ENCODE measurements at places on chromosomes 5 and 9.

- DNase-seq: peak; percentile 19
These were observed 10.5 kb downstream of the LHX6 start for GRCh38 chr9:122218071-122218934.

DNA sequence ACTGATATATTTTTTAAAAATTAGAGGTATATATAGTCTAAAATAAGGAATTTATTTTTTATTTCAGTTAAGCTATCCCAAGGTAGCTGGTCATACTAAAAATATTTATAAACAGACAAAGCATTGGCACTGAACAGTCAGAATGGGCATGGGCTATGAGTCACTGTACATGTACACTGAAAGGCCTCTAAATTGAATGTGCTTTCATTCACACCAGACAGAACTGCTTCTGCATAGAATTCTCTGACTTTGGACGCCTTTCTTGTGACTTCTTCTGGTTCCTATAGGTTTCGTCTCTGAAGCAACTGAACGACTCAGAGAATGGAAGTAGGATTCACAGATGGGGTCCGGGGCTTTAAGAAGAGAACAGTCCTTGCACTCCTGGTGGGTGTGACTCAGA lies 394.8 kb upstream of the MEF2C start:
- DNase-seq: peak; percentile 86

- no peak for DNase-seq
These were observed 5.6 kb upstream of the IL7R start for GRCh38 chr5:35850967-35851680.

DNA sequence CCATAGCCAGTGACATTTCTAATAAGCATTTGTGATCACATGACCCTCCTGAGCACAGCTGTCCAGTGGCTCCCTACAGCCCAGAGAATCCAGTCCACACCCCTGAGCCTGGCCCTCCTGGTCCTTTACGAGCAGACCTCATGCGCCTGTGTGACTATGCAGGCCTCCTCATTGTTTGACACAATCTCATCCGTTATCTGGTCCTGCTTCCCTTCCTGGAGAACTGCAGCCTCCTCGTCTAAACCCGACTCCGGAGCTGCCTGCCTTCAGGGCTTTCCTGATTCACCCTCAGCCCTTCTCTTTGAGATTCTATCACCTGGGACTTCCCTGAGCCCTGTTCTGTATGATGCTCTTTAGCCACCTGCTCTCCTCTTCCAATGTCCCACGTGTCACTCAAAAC lies 79.7 kb downstream of the GPR21 start:
- DNase-seq: no peak

DNA sequence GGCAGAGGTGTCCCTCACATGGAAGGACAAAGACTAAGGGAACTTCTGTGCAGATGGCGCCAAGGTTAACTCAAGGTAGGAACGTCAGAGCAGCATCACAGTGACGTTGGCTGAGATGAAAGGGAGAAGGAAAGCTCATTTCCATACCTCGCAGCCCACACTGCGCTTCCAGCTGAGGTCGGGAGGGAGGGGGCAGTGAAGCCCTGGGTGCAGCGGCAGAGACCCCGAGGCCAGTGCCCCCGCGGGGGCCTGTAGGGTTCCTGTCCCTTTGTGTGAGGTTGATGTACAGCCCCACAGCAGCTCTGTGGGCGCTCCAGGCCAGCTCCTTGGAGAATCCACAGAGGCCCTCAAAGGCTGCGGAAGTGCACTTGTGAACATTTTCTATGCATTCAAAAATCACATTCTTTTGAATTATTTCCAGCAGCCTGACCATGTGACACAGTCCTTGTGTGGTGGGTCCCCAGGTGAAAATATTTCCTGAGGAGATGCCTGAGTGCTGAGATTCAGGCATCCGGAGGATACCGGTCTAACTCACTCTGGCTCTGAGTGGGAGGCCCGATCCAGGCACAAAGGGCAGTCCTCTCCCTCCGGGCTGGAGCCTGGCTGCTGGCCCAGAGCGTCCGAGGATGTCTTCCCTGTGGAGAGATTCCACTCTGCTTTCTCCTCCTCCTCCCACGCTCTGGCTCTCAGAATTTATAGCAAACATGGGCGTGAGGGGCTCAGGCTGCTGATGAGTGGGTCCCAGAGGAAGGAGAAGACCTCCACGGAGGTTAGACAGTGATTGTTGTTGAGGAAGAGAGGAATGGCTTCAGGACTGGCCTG lies 150.7 kb downstream of the ICE1 start:
- no peak for DNase-seq

DNA sequence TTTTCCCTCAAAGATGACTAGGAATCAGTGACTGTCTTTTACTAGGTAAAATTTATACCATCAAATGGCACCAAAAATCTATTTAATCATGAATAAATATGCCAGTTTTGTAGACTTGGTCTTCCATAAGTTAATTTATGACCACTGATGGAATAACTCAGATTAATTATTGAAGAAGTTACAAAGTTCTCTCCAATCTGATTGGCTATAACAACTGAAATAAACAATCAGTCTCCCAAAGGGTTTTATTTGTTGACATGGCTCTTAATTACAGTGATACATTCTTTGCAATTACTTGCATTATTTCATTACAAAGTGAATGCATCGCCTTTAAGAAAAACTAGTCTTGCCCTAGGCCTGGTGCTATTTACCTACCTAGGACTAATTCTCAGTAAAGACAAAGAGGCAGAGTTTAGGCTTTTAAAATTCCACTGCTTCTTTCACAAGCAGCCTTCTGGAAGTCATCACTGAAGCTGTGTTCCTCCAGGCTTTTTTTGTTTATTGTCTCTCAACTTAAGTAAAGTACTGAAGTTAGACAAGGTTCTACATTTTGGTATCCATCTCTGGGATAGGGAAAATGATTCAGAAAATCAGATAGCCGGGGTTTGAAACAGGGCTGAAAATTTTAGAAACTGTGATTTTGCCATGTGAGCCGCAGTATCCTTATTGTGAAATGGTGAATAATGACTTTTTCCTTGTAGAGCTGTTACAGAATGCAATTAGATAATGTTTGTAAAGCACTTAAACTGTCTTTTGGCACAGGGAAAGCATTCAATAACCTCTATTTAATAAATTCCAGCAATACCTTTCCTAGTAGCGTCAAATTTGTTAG lies 2.5 kb downstream of the STOM start:
- DNase-seq: peak; percentile 27

- DNase-seq: no peak
These were observed 38.8 kb upstream of the TENT4A start for GRCh38 chr5:6674421-6674820.

- no peak for DNase-seq
These were observed 18.5 kb upstream of the CDC42SE2 start for GRCh38 chr5:131245312-131245711.

DNA sequence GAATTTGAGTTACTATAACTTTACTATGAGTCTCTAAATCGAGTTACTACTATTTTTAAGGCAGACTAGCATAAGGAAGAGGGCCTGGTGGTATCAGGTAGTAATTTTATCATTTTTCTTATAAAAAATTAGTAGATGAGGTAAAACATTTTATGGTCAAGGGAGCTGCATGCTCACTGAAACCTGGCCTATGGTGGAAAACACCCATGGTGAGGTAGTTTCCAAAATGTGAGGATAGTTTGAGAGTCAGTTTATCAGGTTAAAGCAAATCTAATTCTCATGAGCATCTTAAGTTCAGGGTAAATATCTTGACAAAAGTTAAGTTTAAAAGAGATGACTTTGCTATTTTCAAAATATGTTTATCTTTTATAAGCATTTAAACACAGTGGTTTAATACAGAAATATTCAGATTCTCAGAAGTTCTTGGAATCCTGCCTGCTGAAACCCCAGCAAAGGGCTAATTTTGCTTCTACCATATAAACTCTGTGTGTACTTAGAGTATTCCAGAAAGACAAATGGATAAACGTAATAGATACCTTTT lies 10.0 kb downstream of the DDX4 start:
- DNase-seq: no peak

GRCh38 chr9:120153258-120153657 lies 426.7 kb downstream of the CDK5RAP2 start:
- no peak for DNase-seq

DNA sequence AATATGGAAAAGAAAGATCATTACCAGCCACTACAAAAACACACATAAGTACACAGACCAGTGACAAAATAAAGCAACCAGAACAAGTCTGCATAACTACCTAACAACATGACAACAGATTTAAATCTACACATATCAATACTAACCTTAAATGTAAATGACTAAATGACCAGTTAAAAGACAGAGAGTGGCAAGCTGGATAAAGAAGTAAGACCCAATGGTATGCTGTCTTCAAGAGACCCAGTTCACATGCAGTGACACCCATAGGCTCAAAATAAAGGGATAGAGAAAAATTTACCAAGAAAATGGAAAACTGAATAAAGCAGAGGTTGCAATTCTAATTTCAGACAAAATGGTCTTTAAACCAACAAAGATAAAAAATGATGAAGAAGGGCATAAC lies 938.1 kb downstream of the EFNA5 start:
- DNase-seq: no peak

GRCh38 chr5:4124221-4124970 lies 528.8 kb downstream of the IRX1 start:
- DNase-seq: no peak
